ENCODE measurements at places on chromosomes 7 and 10.
A peak's percentile ranks its signal among the peaks of the same experiment; 100 is the strongest.

GRCh38 chr7:12596225-12596790 is 25.8 kb downstream of the SCIN start:
- DNase-seq = no peak

DNA sequence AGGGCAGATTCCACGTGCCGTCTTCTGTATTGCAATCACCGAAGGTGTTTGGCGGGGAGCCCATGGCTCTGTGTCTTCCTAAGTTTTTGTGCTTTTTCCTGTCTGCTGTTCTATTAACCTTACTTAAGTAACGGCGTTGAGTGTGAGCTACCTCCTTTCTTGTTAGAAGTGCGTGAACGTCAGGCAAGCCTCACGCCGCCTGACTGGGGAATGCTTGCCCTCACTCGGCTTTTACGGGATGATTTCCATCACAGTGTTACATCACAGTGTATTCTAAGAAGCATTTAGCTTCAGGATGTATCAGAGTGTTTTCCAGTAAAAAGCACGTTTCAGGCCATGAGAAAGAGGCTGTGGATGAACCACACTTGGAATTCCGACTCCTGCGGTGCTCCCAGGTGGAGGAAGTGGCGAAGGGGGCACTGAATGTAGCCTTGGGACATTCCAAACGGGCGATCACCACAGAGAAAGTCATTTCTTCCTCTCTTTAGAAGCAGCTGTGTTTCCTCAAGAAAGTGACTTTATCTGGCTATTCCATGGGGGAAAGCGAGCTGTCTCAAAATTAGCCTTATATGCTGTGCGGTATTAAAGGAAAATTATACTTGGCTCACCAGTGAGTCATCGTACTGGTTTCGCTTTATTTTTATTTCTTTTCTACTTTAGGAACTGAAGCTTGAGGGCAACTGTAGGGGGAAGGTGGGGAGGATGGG is 290.7 kb downstream of the KLF6 start:
- DNase-seq = no peak

DNA sequence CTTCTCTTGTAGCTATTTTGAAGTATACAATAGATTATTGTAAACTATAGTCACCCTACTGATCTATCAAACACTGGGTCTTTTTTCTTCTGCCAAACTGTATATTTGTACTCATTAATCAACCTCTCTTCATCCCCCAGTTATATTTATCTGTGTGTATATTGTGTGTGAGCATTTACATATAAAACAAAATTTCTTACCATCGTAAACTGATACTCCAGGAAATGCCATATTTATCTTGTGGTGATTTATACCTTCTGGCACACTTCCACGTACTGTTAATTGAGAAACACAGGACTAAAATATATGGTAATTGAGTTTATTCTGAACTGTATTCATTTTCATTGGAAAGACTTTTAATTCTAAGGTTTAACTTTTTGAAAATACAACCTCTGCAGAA is 18.9 kb downstream of the ANLN start:
- no peak for DNase-seq

GRCh38 chr10:24206334-24206733 is 2.6 kb upstream of the KIAA1217 start:
- DNase-seq = no peak

DNA sequence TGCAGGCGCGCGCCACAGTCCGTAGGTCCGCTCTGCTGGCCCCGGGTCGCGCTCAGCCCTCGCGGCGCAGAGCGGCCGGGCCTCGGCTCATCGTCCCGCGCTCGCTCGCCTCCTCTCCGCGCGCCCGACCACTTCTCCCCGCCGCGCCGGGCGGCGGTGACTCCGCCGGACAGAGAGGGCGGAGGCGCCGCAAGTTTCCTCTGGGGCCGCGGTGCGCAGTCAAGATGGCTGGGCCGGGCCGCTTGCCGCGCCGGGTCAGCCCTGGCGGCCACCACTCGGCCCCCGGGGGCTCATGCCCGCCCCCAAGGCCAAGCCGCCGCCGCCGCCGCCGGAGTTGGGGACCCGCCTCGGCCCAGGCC is 441 bp downstream of the FZD8 start:
- DNase-seq = peak; percentile 63

DNA sequence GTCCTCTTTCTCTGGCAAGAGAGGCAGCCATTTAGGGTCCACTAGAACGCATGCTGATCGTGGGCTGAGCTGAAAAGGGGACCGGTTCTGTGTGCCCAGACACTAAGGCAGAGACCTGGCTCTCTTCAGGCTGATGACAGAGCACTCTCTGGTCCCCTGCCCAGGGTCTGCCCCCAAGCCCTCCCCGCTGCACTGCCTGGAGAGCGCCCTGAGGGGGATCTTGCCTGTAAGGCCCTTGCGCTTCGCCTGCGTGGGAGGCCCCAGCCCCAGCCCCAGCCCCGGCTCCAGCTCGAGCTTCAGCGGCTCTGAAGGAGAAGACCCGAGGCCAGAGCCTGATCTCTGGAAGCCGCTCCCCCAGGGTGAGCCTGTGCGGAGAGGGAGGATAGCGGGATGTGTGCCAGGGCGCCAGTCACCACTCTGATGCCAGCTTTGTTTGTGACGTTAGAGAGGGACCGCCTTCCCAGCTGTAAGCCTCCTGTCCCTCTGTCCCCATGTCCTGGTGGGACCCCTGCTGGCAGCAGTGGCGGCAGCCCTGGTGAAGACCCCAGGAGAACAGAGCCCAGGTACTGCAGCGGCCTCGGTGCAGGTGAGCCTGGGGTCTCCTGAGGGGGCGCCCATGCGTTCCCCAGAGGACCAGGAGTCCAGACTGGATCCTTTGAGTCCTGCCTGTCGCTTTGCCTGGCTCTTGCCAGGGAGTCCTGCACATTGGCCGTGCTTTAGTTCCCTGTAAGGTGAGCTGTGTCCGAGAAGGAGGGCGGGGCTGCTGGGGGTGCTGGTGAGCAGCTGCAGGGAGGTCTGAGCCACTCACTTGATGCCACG is 43.2 kb downstream of the ZNF467 start:
- no peak for DNase-seq

DNA sequence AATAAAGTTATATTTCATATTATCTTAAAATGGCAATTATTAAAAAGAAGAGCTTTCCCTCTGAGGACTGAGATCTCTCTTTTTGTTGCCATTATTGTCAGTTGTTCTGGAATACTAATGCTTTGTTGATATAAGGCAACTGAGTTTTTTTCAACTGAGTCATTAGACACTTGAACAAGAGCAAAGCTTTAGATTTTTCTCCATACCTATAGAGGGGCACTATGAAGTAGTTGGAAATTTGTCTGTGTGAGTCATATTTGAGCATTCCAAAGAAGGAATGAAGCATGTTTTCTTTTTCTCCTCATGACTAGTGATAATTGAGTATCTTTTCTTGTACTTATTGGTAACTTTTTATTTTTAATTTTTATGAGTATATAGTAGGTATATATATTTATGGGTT is 24.5 kb downstream of the RPA3 start:
- DNase-seq = peak; percentile 11

DNA sequence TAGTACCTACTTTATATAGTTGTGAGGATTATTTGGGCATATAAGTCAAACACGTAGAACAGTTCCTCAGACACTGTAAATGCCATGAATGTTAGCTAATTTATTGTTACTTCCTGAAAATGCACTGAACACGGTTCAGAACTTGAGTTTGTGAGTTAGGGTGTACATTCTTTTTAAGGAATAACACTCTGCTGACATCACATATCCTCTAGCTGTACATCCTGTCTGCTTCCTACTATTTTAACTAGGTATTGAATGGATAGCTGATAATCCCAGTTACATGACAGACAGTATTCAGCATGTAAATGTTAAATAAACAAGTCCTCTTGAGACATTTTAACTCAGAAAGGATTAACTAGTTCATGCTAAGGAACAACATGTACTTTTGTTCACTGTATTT is 16.0 kb downstream of the SAMD8 start:
- no peak for DNase-seq

DNA sequence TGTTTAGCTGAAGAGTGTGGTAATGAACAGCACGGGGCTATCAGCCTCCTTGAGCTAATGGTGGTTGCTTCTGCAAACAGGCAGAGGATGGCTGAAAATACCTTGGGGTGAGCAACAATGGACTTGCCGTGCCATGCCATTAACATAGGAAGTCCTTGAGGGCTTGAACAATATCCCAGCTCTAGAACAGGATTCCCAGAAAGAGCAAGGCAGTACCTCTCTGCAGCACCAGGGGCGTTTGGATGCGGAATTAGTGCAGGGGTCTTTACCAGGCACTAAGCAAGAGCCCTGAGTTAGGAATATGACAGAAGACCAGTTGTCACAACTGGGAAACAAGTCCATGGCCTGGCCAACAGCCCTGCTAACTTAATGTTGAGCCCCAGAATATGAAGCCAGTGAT is 143.2 kb upstream of the COBL start:
- no peak for DNase-seq
